T-helper 2 cell treated with Interferon-gamma antibody and Interleukin-4, amounts not matched to agents 100 ng/mL and 5 ng/mL, for 36 hours (primary cell): ENCODE measurements at places on chromosomes 16 and 17. TPM values are rescaled to one million over a fixed set of nuclear protein-coding genes. Genes with fewer than 3 reads are reported as not detected.

The PSMD12 gene
- 50.4 and 54.5 TPM in 2 replicates for total RNA-seq

The KRTAP2-3 gene
- not detected in 2 replicates for total RNA-seq

The FOXN1 gene
- not detected in 2 replicates for total RNA-seq

The CCDC40 gene
- total RNA-seq: not detected in 2 replicates

The G6PC3 gene
- total RNA-seq: 22.7 and 25.5 TPM in 2 replicates

The MYL11 gene
- total RNA-seq: not detected in 2 replicates

The ADORA2B gene
- total RNA-seq: 0.89 and 1.00 TPM in 2 replicates

The ARHGDIG gene
- not detected in 2 replicates for total RNA-seq

The B3GNT9 gene
- 8.1 and 8.3 TPM in 2 replicates for total RNA-seq

The CIBAR2 gene
- not detected in 2 replicates for total RNA-seq

The RGS9 gene
- 22.7 and 23.8 TPM in 2 replicates for total RNA-seq

The TBC1D3B gene
- total RNA-seq: 8.8 and 9.8 TPM in 2 replicates

The BORCS6 gene
- total RNA-seq: 11.5 and 11.6 TPM in 2 replicates

The ITGA2B gene
- total RNA-seq: 0.39 and 1.2 TPM in 2 replicates

The CD300LB gene
- total RNA-seq: not detected in 2 replicates

The PRSS21 gene
- 5.7 and 6.6 TPM in 2 replicates for total RNA-seq

The ZNF385C gene
- total RNA-seq: not detected in 2 replicates

The KRT33B gene
- not detected in 2 replicates for total RNA-seq

The GUCY2D gene
- total RNA-seq: 0.05 TPM in 1 of 2 replicates, not detected in the other

The GAST gene
- total RNA-seq: not detected in 2 replicates

The CYB5B gene
- total RNA-seq: 168 and 177 TPM in 2 replicates

The ZNF689 gene
- total RNA-seq: 11.6 and 13.5 TPM in 2 replicates

The REXO5 gene
- 10.2 and 11.6 TPM in 2 replicates for total RNA-seq

The TMC8 gene
- total RNA-seq: 365 and 371 TPM in 2 replicates

The SLC9A5 gene
- total RNA-seq: 2.9 and 3.3 TPM in 2 replicates

The MT4 gene
- not detected in 2 replicates for total RNA-seq

The CDYL2 gene
- 30.4 and 30.9 TPM in 2 replicates for total RNA-seq

The TP53TG3C gene
- not detected in 2 replicates for total RNA-seq

The SDK2 gene
- 2.3 and 2.9 TPM in 2 replicates for total RNA-seq

The SPATA22 gene
- total RNA-seq: not detected in 2 replicates

The HOXB1 gene
- total RNA-seq: not detected in 2 replicates

The CDH11 gene
- not detected in 2 replicates for total RNA-seq
